Sciatic nerve (tissue), 2 donors: ENCODE measurements at places on chromosomes 11 and 22. TPM values are rescaled to one million over a fixed set of nuclear protein-coding genes. Genes with fewer than 3 reads are reported as not detected.

GRCh38 chr22:48838846-48839730 is 988.6 kb downstream of the BRD1 start:
- DNase-seq, result peak; percentile 39

GRCh38 chr22:17562906-17563870 is at the start of gene SLC25A18:
Gene SLC25A18 (plus strand): TSS chr22:17563498. CDS start chr22:17579945, 16,447 bp downstream.
- no peak for DNase-seq

GRCh38 chr11:131652231-131652630 is 281.8 kb downstream of the NTM start:
- DNase-seq, result no peak

DNA sequence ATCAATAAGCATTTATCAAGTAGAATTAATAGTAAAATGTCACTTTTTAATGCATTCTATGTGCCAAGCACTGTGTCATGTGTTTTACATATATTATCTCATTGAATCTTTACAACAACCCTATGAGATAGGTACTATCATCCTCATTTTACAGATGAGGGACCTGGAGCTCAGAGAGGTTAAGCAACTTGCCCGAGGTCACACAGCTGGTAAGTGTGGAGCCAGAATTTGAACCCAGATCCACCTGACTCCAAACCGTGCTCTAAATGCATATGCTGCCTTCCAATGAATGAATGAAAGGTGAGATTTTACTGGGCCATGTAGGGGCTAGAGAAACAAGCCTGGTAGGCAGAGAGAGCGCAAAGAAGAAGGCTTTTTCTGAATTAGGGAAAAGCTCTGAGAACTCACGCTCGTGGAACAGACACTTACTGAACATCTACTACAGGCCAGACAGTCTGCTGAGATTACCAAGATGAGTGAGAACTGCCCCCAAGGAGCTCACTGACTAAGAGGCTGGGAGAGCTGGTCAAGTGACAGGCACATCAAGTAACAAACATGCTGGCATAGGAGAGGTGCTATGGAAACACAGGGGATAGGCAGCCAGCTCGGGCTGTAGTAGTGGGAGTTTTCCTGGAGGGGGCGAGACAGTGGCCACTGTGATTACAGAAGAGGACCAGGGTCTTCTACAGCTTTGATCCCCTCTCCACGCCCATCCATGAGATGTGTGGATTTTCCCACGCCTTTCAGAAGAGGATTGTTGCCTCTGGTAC is 4.4 kb downstream of the ABCG4 start:
- DNase-seq, result no peak

GRCh38 chr11:74929431-74930363 is 19.2 kb downstream of the XRRA1 start:
- peak; percentile 76 for DNase-seq

GRCh38 chr22:47691152-47691895 is 928.9 kb downstream of the TBC1D22A start:
- no peak for DNase-seq

Gene RAG2
- total RNA-seq, result not detected

DNA sequence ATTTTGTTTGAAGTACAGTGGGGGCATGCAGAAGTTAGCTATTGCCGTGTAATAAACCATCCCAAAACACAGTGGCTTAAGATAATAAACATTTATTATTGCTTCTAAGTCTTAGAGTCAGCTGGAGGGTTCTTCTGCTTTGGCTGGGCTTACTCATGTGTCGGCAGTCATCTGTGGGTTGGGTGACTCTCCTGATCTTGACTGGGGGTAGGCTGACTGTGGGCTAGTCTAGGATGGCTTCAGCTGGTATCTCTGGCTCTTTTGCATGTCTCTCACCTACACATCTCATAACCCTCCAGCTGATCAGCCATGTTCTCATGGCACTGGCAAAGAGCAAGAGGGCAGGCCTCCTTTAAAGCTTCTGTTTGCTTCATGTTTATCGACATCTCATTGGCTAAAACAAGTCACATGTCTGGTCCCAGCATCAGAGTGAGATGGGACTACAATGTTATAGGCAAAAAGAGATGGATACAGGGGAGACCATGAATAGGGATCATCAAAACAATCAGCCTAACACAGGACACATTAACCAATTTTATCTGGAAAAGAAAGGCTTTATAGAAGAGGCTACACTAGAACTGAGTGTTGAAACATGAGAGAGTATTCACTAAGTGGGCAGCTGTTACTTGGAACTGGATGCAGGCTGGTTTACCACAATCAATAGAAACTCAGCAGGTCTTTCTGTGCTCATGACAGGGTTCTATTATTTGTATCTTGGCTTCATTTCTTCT is 5.1 kb downstream of the LRRC51 start:
- no peak for DNase-seq

Gene CDON
- 29.4 TPM for total RNA-seq

DNA sequence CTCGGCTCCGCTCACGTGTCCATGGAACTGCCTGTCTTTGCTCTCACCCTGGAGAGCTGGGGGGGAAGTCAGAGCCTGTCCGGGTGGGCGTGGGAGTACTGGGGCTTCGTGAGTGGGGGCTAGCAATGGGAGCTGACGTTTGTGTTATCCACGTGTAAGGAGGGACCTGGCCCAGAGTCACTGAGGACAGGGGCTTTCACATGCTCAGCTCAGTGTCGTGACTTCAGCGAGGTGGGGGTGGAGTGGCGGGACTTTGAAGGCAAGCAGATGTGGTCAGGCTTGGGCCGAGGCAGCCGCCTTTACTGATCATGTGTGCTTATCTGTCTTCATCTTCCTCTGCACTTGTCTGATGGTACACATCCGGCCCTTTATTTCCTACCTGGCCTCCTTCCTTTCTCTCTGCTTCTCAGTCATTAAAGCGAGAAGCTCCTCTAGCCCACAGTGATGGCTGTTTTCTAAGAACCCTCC is 113.1 kb upstream of the NNMT start:
- DNase-seq, result no peak
